ENCODE measurements at places on chromosomes 16 and 17.
A peak's percentile ranks its signal among the peaks of the same experiment; 100 is the strongest.

GRCh38 chr17:7515911-7516610, 31.9 kb downstream of the POLR2A start:
- DNase-seq = no peak

DNA sequence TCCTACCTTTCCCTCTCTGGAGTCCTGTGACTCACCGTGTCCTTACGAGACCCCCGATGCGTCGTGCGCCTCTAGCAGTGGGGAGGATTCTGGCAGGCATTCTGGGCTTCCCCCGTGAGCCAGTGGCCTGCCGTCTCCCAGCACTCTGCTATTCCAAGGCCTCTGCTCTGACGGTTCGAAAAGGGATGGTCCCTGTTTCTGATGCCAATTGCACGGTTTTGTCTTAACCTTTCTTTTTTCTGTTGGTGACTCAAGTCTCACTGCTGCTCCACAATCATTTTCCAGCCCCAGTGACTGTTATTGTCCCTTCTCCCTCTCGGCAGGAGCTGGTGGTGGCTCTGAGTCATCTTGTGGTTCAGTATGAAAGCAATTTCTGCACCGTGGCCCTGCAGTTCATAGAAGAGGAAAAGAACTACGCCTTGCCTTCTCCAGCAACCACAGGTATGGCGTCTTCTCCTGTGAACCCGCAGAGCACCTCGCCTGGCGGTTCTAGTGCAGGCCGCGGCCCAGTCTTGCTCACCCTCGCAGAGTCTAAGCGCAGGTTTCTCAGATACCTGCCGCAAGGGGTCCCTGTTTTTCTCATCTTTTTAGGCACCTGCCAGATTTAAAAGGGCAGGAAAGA, 100.1 kb upstream of the CHMP6 start:
- DNase-seq = peak; percentile 58

DNA sequence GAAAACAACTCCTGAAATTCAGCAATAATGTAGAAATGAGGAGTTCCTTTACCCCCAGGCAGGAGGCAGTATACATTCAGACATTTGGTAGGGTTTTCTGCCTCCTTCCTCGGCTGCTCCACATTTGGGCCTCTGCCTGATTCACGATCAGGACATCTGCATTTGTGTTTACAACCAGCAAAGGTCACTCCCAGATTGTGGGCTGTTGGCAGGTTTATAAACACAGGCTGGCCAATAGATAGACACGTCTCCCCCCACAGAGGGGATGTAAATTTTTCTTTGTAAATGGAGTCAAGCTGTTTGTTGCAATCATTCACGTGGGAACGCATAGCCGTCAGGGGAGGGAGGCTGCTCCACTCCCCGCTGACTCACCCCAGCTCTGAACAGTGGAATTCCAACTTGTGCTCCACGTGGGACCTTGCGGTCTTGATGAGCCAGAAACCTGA, 252.1 kb upstream of the N4BP1 start:
- no peak for DNase-seq

DNA sequence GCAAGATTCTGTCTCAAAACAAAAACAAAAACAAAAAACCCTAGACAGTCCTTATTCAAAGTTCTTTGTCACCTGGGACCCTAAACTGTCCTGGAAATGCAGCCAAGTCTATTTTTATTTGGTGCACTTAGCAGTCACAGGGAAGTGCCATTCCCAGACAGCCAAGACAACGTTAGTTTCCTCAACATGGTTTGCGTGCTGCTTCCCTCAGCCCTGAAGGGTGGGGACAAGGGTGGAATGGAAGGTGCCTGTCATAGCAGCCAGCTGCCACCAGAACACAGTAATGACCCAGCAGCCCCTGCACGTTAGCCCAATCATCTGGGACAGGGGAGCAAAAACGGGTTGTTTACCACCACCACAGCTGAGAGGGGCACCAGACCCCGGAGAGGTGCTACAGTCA, 16.9 kb downstream of the CREBBP start:
- DNase-seq = no peak

DNA sequence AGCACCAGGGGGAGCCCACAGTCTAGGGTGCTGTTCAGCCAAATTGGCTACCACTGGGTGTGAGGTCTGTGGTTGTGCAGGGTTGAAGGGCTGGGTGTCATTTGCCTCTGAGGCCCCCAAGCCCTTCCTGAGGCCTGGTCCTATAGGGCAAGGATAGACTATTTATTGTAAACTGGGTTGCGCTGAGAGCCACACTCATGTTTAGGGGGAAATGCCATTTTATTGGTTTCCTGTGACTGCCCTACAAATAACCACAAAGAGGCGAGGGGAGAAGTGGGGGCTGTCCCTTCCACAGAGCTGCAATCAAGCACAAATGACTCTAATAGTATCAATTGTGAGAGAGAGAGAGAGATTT, 3.6 kb upstream of the ZCCHC14 start:
- DNase-seq = no peak

- DNase-seq = no peak
Observed at GRCh38 chr16:11439790-11440656, 94.8 kb downstream of the RMI2 start.

- DNase-seq = no peak
Observed at GRCh38 chr16:70430667-70431536, 8.0 kb downstream of the ST3GAL2 start.

GRCh38 chr16:80846680-80847079, 42.3 kb upstream of the CDYL2 start:
- no peak for DNase-seq

DNA sequence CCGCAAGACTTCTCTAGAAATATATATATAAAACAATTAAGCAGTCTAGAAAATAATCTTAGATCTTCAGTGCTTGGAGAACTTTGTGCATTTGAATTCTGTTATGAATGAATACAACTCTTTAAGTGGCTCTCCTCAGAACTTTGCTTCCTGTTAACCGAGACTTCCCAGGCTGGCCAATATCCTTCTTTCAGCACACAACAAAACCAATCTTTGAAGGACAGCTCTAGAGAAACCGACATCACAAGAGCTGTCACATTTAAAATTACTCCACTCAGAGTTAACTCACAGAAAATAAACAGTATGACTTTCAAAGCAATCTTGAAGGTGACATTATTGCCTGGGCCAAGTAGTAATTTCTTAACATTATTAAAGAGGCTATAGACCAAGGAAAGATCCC, 49.7 kb upstream of the ITGA2B start:
- DNase-seq = no peak

GRCh38 chr17:47850692-47851573, at the start of gene SP6:
Gene SP6 (minus strand): TSS chr17:47851163. CDS start chr17:47848429, 2,734 bp downstream.
- DNase-seq = peak; percentile 20

DNA sequence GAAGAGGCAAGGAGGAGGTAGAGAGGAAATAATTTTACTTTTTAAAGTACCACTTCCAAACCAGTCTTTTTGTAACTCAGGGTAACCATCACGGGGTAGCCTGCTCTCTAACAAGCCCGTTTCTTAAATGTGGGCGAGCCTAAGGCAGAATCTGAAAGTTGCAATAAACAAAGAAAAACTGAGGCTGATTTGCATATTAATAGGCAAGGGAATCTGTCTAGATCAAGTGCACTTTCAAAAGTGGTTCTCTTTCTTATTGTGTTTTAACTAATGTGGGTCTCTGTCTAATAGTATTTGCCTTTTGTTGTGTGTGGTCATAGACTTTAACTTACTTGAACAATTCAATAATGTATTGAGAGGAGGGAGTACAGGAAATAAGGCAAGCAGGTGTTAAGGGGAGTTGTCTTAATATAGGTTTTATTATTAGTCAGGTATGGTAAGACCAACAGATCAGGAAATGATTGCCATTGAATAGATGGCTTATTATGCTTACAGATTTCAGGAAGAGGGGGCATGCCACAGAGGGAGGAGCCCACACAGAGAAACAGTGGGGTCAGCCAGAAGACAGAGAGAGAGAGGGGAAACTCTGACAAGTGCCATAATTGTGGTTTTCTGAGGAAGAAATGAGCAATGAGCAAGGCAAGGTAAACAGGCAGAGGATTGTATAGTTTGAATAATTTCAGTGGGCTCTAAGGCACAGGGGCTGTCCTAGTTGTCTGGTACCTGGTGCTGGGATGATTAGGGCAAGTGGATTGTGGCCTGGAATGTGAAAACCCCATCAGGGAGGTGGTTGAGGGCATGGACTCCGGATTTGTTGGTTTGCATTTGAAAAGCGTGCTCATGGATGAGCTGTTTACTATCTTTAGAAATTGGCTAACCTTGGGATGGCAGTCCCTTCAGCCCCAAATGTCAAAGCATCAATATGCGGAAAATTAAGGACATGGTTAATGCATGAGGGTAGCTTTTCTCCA, 237.2 kb downstream of the TOX3 start:
- DNase-seq = no peak

DNA sequence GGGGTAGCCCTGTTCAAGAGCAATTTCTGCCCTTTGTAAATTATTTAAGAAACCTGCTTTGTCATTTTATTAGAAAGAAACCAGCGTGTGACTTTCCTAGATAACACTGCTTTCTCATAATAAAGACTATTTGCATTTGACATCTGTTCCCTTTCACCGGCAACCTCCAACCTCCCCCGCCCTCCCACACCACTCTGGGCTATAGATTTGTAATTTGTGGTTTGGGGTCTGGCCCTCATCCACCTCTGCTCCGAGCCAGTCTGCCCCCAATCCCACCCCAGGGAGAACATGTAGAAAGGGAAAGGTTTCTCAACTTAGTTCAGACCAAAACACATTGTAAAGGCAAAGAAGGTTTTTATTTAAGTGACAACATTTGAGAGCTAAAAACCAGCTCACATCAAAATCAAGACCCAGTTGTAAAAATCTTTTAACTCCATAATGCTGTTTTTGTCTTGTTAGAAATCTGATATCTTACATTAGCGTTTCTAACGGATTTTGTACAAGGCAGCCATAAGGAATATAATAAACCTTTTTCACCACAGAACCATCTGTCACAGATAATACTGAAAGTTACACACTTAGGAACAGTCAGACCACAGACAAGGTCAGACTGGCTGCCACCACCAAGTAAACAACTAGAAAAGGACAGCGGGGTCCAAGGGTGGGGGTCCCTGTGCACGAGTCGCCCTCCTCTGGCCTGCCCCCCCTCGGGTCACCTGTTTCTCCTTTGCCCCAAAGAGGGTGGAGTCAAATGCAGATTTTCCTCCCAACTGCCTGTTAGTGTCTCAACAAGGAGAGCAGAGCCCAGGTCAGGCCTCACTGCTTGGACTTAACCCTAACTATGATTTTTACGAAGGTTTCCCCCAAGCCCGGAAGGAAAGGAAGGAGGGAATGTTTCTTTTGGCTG, 6.9 kb downstream of the PIMREG start:
- DNase-seq = no peak

GRCh38 chr17:72580321-72581127, 459.7 kb downstream of the SOX9 start:
- no peak for DNase-seq

DNA sequence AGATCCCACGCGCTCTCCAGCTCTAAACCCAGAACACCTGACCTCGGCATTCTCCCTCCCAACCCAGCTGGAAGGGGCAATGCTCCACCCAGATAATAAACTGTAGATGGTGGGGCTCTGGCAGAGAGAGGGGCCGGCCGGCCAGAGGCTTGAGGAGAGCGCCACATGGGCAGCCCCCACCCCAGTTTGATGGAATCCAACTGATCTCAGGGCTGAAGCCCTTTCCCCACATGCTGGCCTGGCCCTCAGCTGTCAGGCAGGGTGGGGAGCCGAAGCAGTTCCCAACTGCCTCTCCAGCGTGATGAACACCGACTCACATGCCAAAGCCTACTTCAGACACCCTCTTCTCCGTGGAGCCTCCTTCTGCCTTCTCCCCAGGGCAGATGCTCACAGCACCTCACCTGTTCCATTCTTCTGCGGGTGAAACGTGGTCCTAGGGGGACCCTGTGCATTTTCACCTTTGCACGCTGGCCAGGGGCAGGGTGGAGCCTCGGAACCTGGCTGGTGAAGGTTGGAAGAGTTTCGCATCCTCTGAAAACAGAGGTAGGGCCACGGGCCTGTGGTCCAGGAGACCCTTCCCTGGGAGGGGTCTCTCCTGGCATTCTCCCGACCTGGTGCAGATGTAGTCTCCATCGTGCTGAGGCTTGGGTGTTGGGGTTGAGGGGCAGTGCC, 65.7 kb upstream of the ZNF469 start:
- no peak for DNase-seq

- DNase-seq = no peak
Observed at GRCh38 chr16:35252356-35252936, 1793.0 kb downstream of the TP53TG3F start.

DNA sequence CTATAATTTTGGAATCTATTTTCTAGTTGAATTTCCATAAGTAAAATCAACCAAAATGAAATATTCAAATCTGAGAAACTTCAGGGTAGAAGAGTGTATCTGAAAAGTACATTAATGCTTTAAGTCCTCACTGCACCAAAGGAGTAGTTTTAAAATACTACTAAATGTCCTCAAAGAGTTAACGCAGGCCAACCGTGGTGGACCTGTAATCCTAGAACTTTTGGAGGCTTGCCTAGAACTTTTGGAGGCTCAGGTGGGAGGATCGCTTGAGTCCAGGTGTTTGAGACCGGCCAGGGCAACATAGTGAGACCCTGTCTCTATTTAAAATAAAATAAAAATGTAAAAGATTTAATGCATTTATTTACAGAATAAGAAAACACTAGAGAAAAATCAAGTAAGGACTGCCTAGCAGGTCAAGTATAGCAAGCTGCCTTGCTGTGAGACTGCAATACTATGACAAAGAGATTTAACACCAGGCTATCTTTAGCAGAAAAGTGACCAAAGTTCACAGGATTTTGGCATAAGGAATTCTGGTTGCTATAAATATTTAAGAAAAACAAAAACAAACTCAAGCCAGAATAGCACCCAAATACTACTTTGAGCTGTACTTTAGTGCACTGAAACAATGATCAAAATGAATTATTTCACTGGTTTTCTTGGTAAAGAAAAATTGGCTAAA, 41.0 kb downstream of the CHCT1 start:
- no peak for DNase-seq

GRCh38 chr16:17362183-17362582, 108.6 kb downstream of the XYLT1 start:
- DNase-seq = no peak

DNA sequence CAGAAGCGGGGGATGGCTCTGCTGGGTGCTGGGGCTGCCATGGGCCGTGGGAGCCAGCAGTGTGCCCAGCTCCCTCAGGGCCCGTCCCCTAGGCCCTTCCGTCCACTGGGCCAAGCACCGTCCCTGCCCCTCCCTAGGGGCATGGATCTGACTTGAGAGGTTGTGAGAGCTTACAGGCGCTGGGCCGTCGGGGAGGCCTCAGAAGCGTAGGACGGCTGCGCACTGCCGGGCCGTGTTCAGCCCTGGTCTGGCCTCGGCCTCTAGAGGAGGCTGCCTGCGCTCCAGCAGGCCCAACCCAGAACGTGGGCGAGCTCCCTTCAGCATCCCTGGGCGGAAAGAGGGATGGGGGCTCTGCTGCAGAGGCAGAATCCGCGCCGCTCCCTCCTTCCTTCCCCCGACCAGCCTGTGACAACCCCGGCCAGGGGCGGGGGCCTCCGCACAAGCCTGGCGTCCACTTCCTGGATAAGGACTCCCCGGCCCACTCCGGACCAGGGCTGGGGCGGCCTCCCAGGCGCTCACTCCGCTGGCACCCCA, 685 bp upstream of the MPG start:
- peak; percentile 21 for DNase-seq

GRCh38 chr16:52191531-52192134, 355.3 kb downstream of the TOX3 start:
- no peak for DNase-seq
